ENCODE measurements at places on chromosomes 11 and 22.

GRCh38 chr11:65439331-65440181, 17.0 kb downstream of the NEAT1 start:
- DNase-seq, result no peak

GRCh38 chr11:64518928-64519327, 72.1 kb upstream of the SLC22A12 start:
- DNase-seq, result no peak

GRCh38 chr11:69215784-69216415, 60.2 kb downstream of the SMIM38 start:
- DNase-seq, result no peak

- DNase-seq, result peak; percentile 89
These were observed 21.2 kb downstream of the PTPRJ start for GRCh38 chr11:48001438-48002021.

DNA sequence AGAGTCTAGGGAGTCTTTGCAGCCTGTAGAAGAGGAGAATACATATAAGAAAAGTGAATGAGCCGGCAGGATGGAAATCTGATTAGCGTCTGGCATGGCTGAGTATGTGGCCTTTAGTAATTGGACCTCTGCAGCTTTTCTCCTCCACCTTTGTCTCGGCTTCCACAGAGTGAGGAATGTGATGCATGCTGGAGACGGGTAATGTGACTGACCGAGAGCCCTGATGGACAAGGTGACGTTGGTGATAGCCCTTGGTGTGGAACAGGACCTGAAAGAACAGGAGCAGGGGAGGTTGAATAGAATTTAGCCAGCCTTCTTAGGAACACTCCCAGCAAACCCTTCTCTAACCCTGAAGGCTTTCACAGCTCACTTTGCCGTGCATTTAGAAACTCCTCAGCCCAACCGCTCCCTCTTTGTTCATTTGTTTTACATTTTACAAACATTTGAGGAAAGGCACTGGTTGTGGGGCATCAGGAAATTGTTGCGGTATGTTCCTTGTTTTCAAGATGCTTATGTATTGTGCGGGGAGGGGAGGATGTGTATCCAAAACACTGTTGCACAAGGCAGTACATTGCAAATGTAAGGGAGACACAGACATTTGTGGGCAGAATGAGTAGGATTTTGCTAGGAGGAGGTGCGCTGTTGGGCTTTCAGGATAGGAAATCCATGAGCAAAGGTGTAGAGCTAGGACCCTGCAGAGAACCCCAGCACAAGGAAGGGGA, 6.9 kb downstream of the GTPBP1 start:
- DNase-seq, result no peak

GRCh38 chr22:20090730-20091240, 10.7 kb downstream of the DGCR8 start:
- DNase-seq, result no peak

GRCh38 chr11:70364745-70365543, 33.4 kb upstream of the CTTN start:
- DNase-seq, result peak; percentile 61

DNA sequence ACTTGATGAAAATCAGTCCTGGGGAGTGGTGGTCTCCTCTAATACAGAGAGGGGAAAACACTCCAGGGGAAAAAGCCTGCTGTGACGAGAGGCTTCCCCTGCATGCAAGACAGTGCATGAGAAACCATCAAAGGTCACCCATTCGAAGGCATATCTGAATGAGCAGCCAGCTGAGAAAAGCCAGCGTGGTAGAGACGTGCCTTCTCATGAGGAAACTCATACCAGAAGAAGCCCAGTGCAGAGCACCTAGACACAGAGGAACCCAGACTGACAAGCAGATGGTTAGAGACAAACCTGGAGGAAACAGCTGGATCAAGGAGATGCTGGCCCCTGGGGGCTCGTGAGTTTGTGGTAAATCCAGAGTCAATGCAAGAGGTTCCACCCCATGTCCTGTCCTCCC, 534.8 kb downstream of the BRD1 start:
- no peak for DNase-seq

DNA sequence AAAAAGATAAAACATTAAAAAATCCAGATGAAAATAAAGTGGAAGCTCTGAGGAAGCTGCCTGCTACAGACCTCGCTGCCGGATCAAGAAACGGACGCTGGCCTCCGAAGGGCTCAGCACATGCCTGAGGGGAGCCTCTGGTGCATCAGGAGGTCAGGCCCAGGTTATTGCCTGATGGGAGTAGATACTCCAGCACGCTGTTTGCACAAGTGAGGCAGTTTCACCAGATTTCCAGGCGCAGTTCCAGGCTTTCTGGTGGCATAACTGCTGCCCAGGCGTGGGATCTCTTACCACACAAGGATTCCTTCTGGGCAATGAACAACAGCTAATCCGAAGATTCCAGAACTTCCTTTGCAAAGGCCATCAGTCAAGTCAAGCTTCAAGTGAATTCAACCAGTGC, 154.2 kb downstream of the MPPED1 start:
- DNase-seq, result no peak

DNA sequence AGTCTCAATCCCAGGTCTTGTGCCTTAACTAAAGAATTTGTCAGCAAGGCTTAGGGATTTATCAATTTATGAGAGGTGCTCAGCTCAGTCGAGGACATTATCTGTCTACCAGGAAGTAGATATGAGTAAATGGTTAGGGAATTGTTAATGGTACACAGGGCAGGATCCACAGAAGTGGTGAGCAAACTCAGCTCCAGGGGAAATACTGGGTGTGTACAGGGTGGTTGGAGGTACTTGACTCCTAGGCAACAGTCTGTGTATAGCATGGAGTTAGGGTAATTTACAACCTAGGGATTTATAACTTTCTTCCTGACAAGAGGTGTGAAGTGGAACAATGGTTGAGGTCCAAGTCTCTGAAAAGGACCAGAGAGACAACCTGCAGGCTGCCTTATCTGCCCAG, 123.4 kb upstream of the OR9Q1 start:
- no peak for DNase-seq

DNA sequence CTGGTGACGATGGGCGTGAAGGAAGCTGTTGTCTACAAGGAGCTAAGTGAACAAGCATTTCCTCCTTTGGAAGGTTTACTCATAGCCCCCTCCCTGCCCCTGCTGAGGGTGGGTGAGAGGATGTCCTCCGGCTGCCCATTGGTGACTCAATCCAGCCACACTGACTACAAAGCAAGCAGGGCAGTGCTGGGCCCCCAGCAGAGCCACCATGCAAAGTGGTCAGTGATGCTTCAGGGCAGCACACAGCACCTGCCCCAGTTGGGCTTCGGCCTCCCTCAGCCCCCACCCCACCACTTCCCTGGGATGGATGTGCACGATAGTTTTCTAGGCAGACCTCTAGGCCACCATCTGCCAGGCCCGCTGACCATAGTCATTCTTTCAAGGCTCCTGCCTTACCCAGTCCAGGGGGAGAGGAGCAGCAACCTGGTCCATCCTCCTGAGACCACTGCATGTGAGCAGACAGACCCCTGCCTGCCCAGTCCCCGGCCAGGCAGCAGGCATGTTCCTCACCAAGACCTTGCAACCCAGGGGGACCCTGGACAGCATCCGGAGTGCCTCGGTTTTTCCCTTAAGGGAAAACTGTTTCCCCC, 125.1 kb downstream of the BCR start:
- DNase-seq, result no peak

DNA sequence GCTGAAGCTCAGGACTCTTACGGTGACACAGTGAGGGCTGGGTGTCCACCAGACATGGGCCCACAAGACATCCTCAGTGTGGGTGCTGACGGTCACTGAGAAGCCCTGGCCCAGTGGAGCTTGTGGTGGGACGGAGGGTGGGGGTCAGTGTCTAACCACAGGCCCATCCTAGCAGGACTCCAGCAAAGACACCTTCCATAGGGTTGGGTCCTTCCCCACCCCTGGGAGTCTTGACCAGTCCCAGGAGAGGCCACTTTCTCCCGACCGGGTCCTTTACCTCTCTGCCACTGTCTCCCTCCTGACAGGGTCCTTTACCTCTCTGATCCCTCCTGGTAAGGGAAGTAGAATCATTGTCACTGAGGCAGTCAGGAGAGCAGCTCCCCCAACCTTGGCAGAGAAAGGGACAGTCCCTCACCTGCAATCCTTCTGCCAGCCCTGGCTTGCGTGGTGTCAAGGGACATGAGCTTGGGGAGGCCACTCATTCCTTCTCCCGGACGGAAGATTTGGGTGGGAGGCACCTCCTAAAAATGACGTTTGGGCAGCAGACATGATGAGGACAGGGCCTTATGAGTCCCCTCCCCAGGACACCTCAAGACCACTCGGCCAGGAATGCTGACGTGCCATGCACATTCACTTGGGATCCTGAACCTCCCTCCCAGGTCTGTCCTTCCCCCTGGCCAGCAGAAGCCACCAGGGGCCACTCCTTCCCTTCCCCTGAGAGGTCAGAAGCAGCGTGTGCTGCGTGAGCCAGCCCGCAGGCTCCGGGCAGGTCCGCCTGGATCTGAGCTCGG, 91.5 kb upstream of the FGF3 start:
- no peak for DNase-seq

DNA sequence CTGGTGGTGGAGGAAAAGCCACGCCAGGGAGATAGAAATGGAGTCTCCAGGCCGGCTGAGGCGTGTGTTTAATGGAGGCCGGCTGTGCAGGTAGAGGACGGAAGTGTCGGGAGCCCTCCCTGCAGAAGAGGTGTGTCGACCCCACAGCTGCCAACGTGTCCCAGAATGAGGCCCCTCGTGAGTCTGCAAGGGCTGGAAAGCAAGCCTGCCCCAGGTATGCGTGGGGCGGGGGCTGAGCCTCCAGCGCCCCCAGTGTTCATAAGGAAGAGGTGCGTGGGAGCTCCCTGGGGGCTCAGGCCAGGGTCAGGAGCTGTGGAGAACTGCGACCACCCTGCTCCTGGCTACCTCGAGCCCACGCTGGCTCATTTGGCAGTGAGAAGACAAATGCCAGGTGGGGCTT, 38.0 kb upstream of the JAM3 start:
- no peak for DNase-seq

DNA sequence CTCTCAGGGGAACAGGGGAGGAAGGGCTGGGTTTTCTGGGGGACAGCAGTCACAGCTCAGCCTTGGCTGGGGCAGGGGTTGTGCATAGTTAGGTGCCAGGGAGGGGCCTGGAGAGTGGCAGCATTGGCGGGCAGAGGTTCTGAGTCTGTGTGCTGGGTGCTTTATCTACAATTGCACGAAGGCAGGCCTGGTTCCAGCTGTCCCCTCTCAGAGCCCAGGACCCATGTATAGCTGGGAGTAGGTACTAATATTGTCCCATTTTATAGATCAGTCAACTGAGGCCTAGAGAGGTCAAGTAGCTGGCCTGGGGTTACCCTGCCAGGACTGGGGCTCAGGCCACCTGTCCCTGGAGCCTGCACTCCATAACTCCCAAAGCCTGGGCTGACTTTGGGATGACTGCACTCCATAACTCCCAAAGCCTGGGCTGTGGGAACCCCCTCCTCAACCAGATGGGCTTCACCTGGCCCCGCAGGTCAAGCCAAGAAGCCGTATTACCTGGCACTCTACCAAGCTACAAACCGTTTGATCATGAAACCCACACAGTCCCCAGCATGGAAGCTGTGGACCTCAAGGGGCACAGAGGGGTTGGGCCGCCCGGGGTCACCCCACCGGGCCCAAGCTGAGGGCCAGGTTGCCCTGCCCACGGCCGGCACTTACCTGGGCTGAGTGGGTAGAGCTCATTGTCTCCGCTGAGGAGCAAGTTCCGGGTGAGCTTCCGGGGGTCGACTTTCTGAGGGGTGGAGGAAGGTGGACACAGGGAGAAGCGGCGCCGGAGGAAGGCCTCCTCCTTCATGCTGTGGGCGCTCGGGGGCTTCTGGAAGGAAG, 36.5 kb downstream of the OSBPL5 start:
- DNase-seq, result no peak

- no peak for DNase-seq
These were observed 5.7 kb downstream of the SLC39A13 start for GRCh38 chr11:47413908-47414684.

DNA sequence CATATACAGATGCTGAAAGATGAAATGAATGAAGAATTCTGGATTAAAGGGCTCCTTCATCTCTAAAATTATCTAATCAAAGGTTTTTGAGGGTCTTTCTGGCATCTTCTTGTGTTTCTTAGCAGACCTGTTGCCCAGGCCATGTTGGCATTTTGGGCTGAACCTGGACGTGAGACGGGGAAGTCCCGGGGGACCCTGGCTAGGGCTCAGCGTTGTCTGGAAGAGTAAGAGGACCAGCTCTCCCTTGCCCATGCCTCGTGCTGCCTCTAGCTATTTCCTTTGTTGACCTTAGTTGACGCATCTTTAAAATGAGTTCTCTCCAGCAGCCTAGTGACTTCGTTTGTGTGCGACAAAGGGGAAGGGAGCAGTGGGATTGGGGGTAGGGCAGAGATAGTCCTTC, 152.2 kb downstream of the ST3GAL4 start:
- no peak for DNase-seq

GRCh38 chr22:40498420-40499208, 128.2 kb downstream of the SGSM3 start:
- no peak for DNase-seq

GRCh38 chr11:35096723-35097122, 42.2 kb upstream of the CD44 start:
- DNase-seq, result no peak

DNA sequence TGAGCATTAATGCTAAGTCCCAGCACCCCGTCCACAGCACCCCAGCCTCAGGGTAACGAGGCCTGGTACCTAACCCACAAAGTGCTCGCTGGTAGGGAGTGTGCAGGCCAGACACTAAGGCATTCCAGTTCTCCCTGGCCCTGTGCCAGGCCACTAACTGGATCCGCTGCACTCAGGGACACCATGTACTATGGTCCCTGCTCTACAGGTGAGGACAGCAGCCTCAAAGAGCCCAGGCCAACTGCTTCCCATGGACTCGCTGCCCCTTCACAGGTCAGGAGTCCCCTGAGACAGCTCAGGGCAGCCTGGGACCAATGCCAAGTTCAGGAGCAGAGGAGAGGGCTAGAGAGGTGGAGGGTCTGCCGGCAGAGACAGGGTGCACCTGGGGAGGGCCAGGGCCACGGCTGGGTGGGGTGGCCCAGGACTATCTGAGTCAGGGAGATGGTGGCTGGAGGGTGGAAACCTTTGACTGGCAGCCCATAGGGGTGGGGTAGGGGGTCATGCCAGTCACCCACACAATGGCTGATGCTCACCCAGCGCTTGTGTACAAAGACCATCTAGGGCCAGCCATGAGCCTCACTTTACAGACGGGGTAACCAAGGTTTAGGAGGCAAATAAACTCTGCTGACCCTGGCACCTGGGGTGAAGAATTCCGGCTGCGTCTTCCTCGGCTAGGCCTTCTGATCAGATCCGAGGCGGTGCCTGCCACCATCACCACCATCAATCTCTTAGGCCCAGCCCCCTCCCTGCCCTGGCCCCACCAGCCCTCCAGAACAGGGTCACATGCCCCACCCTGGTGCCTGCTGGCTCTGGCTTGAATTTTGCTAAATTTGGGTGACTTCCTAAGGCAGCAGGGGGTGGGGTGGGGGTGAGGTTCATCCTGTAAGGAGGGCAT, 5.6 kb downstream of the OSBPL5 start:
- DNase-seq, result no peak
